Heart left ventricle (tissue), 16 donors: ENCODE measurements at places on chromosomes 1 and 21. TPM values are rescaled to one million over a fixed set of nuclear protein-coding genes. Genes with fewer than 3 reads are reported as not detected.

Gene GPR61
- total RNA-seq: 0.25 TPM

Gene DHDDS
- total RNA-seq: 30.8 TPM

Gene OR6F1
- not detected for total RNA-seq

Gene PGM1
- 241 TPM for total RNA-seq

GRCh38 chr1:20141001-20141400 lies 1.9 kb downstream of the PLA2G2F start:
- no peak for DNase-seq

- no peak for DNase-seq
Observed at GRCh38 chr1:15523104-15524020, 653 bp downstream of the CASP9 start.

- no peak for DNase-seq
Observed at GRCh38 chr1:17021896-17022295, 10.2 kb upstream of the ATP13A2 start.

GRCh38 chr1:27616441-27616840 lies 12.5 kb upstream of the AHDC1 start:
- DNase-seq: no peak

- DNase-seq: peak; percentile 93
Observed at GRCh38 chr1:117367046-117368025, at the start of gene MAN1A2. MAN1A2 (plus strand) TSS chr1:117367449; CDS start chr1:117368184, 735 bp downstream.

- no peak for DNase-seq
Observed at GRCh38 chr1:164519426-164519825, 39.6 kb upstream of the PBX1 start.

- DNase-seq: no peak
Observed at GRCh38 chr1:31764312-31765040, at the start of gene ADGRB2. ADGRB2 (minus strand) TSS chr1:31764340; CDS start chr1:31757221, 7,119 bp downstream.

- peak; percentile 73 for DNase-seq
Observed at GRCh38 chr1:146036965-146037646, 15.6 kb upstream of the HJV start.

DNA sequence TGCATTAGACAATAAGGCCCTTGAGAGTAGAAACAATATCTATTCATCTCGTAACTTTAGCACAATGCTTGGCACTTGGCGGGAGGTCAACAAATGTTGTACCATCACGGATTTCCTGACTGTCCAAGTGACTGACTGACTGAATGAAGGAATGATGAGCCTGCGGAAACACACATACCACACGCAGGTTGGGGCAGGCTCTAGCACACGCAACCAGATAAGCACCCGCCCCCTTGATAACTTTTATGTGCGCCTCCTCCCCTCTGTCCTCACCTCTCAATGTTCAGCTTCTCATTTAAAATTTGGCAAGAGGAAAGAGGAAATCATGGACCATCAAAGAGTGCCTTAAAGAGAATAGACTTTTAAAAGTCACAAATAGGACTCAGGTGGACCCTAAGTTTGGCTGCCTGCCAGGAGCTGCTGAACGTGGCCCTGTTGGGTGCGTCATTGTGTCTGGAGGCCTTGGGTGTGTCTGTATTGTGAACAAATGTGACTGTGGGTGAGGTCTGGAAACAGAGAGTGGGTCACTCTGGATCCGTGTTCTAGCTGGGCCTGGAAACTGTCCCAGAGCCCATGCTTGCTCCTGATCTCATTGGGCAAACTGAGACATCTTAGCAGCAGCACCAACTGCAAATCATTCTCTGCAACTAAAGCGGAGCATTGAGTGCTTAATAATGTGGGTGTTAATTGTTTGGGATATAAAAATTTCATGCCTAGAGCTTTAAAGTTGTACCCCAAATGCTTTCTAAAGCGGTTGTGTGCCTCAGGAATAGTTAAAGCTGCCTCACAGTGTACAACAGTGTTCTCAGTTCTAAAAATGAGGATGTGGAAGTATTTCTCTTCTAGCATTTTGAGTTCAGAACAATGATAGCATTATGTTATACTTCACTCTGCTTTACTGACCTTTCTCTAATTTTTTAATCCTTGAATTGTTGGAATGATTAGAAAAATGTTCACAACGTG lies 47.6 kb upstream of the ABCG1 start:
- peak; percentile 70 for DNase-seq

- no peak for DNase-seq
Observed at GRCh38 chr21:42172596-42173483, 46.1 kb upstream of the ABCG1 start.
